ENCODE measurements at places on chromosomes 3 and 15.

- DNase-seq, result peak; percentile 68
Observed at GRCh38 chr15:89184357-89184756, 37.0 kb downstream of the RLBP1 start.

- DNase-seq, result peak; percentile 42
Observed at GRCh38 chr3:32569540-32570420, 878 bp downstream of the DYNC1LI1 start.

DNA sequence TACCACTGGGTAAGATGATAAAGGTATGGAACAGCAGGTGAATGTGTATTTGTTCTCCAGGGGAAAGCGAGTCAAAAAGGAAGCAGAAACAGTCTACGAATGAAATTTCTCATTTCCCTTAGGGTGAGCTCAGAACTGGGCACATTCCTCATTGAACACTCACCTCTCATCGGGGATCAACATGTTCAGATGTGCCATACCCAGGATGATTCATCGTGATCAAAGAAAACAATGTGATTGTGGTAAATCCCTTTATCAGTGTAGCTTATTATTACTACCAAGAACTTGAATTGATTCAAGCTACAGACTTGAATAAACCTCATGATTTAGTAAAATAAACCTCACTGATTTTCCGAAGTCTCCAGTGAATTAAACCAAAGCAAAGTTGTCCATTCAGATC lies 72.1 kb downstream of the GJD2 start:
- DNase-seq, result peak; percentile 77

- DNase-seq, result no peak
Observed at GRCh38 chr3:124276539-124277143, 284.7 kb upstream of the ROPN1 start.

DNA sequence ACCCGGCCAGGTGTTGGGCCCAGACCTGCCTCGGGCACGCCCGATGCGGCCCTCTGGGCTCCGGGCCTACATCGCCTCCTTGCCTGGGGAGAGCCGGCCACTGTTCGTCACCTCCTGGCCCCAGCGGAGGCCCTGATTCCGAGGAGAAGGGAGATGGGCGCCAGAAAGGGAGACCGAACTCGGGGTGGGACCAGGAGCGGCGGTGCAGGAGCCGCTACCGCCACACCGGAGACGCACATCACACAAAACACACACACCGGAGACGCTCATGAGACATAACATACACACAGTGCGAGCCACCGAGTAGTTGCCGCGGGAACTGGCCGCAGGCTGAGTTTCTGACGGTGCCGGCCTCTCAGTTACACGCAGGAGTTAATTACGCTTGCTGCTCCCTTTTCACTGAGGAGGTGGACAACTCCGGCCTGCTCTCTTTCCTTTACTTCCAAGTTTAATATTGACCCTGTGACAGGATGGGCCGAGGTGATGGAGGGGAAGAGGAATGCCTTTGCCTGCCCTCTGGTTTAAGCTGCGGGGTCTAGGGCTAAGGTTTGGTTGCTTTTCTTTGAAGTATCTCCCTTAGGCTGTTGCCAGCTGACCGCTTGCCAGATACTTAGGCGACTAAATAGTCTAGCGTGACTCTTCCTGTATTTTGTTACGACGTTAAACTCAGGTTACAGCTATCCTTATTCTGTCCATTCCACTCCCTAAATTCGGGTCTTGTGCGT lies 570 bp downstream of the PCNP start:
- DNase-seq, result peak; percentile 54

DNA sequence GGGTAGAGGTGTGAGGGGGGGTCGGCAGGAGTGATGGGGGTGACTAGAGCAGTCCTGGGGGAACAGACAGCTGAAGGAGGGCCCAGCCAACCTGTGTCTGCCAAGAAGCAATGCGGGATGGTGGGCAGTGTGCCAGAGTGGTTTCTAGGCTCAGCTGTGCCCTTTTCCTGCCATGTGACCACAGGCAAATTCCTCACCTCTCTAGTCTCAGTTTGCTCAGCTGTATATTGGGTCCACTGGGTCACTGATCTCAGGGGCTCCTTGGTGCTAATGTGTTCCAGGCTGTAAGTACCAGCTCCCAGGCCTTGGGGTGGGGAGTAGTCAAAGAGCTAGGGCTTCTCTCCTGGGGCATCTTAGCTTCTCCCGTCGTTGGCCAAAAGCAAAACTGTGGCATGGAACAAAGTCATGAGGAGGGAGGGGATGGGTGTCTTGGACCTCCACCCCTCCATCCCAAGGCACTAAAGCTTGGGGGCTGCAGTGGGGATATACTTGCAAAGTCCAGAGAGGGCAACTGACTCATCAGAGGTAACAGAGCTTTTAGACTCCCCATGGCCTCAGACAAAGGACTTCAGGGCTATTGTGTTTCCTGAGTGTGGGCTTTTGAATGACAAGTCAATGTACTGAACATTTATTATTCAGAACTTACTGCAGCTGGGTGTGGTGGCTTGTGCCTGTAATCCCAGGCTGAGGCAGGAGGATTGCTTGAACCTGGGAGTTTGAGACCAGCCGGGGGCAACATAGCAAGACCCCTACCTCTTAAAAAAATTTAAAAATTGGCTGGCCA lies 20.9 kb downstream of the SMAD6 start:
- peak; percentile 37 for DNase-seq

DNA sequence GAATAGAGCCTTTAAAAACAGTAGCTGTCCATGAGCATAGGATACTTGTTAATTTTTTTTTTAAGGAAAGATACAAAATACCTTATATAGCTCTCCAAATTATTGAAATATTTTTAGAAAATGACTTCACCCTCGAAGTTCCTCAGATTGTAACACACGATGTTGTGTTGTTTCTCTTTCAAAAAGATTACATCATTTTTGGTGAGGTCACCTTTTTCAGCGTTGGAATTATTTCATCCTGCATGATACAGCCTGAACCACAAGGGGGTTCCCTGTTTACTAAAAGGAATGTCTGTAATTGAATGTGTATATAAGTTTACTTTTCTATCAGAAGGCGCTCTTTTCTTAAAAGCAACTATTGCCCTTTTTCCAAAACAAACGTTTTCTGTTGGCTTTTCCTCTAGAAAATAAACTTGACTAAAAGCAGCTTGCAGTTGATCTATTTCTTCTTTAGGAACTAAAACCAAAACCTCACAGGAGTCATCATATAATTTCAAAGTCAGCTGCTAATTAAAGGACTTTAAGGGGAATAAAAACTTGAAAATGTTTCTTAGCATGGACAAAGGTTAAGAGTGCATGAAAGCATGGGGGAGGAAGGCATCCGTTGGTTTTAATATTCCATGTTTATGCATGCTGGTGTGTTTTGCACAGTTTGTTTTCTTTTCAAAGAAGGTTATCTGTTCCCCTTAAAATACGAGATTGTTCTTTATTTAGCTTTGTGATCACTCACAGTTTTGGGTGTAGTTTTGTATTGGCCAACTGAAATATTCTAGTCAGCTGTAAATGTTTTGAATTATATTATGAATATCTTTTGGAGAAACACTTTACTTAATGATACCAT lies 29.4 kb downstream of the LYSMD4 start:
- peak; percentile 83 for DNase-seq

- DNase-seq, result peak; percentile 88
Observed at GRCh38 chr3:46006238-46007032, 10.8 kb upstream of the FYCO1 start.

GRCh38 chr3:184003187-184003967 lies 14.3 kb downstream of the ABCC5 start:
- peak; percentile 74 for DNase-seq

GRCh38 chr15:41423979-41424659 lies 7.2 kb downstream of the RTF1 start:
- DNase-seq, result no peak

GRCh38 chr3:22714749-22715148 lies 488.4 kb upstream of the UBE2E2 start:
- peak; percentile 0 for DNase-seq

DNA sequence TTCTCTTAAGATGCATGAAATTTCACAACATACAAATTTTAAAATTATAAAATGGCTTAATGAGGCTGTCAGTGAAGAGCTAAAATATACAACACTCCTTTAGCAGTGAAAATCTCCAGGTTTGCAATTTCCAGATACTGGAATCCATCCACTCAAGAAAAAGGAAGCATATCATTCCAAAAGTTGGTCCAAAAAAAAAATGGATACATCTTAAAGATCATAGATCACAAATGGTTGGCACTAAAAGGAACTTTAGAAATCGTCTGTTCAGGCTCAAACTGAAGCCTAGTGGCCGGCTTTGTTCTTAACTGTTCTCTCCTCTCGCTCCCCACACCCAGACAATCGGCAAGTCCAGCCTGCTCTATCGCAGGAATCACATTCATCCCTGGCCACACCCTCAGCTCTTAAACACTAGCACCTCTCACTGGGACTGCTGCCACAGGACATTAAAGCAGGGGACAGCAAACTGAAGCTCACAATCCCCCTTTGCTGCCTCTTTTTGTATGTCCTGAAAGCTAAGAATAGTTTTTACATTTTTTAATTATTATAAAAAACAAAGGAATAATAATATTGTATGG lies 130.3 kb upstream of the CDIN1 start:
- peak; percentile 46 for DNase-seq

DNA sequence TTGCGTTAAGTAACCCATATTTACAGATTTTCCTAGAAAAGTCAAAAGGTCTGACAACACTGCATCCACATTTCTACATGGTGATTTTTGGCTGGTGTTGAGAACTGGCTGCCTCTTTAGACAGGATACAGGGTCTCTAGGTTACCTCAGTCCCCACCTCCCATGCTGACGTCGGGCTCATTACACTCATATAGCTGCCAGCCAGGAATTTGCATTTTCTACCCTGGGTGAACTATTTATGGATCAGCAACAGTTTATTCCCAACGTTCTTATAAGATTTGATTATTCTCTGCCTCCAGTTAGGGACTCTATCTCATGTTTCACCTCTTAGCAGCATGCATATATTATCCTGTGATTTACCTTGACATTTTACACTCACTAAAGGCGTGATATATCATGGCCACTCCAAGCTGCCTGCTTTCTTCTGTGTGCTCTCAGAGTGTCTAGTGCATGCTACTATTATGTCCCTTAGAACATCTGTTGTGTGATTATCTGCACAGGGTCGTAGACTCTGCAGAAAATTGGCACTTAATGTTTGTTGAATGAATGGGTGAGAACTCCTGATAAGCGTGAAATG lies 49.0 kb downstream of the CLDN11 start:
- DNase-seq, result no peak

GRCh38 chr3:195896361-195897080 lies 11.8 kb downstream of the TNK2 start:
- peak; percentile 69 for DNase-seq

Measured in LHCN-M2 (cell line).